ENCODE measurements at places on chromosomes 4 and X. TPM values are rescaled to one million over a fixed set of nuclear protein-coding genes. Genes with fewer than 3 reads are reported as not detected.

Gene RGS12
- total RNA-seq: 13.9 TPM

Gene ZNF81
- 15.3 TPM for total RNA-seq

Gene CT83
- total RNA-seq: not detected

Gene CT47B1
- total RNA-seq: not detected

DNA sequence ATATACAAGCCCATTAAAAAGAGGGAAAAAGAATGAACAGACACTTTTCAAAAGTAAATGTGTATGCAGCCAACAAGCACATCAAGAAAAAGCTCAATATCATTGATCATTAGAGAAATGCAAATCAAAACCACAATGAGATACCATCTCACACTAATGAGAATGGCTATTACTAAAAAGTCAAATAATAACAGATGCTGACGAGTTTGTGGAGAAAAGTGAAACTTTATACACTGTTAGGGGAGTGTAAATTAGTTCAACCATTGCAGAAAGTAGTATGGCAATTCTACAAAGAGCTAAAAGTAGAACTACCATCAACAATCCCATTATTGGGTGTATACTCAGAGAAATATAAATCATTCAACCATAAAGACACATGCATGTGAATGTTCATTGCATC is 203.0 kb downstream of the ARAP2 start:
- DNase-seq: no peak

- DNase-seq: no peak
Measured at GRCh38 chr4:26302031-26302899, 18.5 kb upstream of the RBPJ start.

GRCh38 chr4:119728692-119729593 is 100.3 kb upstream of the PDE5A start:
- no peak for DNase-seq

- peak; percentile 56 for DNase-seq
Measured at GRCh38 chr4:8468746-8469535, 28.4 kb downstream of the TRMT44 start.

DNA sequence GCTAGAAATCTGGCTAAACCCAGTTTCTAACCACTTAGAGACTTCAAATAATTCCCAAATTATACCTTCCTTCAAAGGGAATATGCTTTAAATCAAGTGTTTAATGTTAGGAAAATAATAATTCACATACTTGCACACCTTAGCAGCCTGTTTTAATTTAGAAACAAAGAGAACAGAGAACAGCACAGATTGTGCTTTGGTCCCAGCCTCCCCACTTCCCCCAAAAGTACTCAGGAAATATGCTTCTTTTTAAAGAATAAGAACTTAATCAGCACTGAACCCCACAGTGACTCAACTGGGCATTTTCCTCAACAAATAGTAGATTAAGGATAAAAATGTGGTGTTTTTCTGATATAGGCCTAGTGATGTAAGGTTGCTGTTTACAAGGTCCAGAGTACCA is 295.8 kb downstream of the GBA3 start:
- DNase-seq: no peak

Measured in B cell (primary cell).